ENCODE measurements at places on chromosomes 1 and 21.
A peak's percentile ranks its signal among the peaks of the same experiment; 100 is the strongest.

- DNase-seq = no peak
Measured at GRCh38 chr1:177922209-177922608, 47.6 kb downstream of the SEC16B start.

DNA sequence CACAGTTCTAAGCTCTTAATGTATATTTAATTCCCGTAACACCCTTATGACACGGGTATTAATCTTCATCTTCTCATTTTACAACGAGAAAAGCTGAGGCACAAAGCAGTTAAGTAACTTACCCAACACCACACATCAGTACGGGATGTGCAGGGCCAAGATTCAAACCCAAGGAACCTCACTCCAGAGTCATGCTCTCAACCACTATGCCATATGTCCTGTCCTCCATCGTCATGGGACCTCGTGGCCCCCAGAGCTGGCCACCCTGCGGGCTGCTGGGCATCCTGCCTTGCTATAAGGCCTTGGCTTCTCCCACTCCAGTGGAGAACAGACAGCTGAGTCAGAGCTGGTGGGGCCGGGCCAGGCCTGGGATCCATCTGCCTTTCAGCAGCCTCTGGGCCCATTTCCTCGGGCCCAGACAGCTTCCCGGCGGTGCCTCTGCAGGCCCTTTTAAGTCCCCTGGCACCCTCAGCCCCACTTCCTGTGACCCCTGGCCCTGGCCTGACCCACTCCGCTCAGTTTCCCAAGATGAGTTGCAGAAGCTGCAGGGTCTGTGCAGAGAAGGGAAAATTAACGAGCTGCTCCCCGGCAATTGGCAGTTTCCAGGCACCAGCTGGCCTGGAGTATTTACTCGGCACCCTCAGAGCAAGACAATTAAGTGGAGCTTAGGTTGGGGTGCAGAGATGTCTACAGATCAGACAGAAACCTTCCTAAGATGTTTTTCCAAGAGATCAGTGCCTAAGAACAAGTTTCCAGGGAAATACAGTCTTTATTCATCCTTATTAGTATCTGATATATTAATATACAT is 98.2 kb downstream of the EPHB2 start:
- peak; percentile 69 for DNase-seq

DNA sequence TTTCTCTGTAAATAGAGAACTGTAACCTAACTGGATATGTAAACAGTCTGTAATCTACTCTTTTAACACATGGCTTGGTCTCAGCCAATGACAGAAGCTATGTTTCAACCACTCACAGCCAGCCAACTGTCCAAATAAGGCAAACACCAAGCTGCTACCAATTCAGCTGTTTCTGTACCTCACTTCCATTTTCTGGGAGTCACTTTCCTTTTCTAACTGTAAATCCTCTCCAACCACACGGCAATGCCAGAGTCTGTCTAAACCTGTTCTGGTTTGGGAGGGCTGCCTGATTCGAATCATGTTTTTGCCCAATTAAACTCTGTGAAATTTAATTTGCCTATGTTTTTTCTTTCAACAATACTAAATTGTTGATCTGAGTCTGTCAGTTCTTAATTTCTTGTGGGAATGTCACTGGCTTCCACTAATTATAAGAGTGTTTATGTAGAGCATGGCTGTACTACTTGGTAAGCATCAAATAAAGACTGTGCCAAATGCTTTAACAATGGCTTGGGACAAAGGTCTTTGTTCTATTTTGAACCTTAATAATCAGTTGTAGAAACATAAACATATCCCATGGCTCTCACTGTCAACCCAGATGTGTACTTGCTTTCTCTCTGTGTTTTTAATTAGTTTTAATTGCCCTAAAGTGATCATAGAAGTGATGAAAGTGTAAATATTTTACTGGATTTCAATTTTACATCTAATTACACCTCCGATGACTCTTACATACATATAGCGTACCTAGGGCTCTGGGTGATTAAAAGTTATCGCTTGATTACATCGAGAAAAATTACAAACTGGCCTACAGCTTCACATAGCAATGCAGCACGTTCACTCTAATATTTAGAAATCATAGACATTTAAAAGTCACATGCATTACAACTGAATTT is 1144.6 kb upstream of the TMPRSS15 start:
- no peak for DNase-seq

GRCh38 chr1:110150330-110151174 is at the start of gene SLC6A17:
Gene SLC6A17, plus strand, starts transcription at chr1:110150494. Its CDS starts 16,436 bp downstream, at chr1:110166930.
- peak; percentile 71 for DNase-seq

DNA sequence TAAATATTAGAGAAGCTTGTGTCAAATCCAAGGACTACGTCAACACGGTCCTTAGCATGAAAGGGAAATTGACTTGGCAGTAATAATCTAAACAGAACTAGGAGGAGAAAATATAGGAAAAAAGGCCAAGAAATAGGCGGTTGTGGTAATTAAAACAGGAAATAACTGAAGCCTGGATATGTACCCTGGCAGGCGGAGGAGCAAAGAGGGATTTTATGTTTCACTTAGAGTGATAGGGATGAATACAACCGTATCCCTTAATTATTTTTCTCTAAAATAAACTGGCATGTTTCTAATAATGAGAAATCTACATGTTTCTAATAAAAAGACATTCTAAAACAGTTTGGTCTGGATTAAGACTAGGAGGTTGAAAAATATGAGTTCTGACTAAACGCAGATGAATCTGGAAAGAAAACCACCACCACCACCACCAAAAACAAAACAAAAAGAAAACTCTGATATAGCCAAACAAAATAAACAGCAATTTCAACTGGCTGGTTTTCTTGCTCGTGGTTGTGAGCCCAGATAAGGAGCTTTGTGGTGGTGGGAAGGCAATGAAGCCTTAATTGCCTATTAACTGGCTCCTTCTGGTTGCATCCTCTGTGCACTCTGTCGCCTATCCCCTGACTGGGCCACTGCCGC is 334.2 kb upstream of the SNX7 start:
- DNase-seq = peak; percentile 84

DNA sequence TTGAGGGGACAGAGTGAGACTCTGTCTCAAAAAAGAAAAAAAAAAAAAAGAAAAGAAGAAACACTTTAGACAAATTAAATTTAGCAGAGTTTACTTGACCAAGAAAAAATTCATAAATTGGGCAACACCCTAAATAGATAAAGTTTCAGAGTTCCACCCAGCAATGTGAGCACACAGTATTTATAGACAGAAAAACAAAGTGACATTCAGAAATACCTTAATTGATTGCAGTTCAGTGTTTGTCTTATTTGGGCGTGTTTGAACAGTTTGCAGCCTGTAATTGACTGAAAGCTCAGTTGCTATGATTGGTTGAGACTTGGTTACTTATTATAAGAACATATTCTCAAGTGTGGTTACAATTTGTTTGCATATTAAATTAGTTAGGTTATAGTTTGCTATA is 603.5 kb upstream of the NEGR1 start:
- DNase-seq = no peak

DNA sequence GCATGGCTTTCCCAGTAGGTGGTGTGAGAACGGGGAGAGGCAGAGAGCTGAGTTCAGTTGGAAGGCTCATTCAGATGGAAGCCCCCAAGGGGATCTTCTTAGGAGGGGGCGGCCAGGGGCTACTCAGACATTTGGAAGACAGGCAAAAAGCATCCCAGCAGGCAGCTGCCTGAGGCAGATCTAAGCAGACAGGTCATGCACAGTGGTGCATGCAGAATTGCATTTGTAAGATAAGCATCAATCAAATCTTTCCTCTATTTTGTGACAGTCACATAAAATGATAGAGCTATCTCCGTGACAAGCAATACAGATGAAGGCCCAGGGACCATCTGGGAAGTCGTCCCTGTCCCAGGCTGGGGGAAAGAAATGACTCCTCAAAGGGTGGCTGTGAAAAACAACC is 3.8 kb downstream of the RAB3B start:
- no peak for DNase-seq

DNA sequence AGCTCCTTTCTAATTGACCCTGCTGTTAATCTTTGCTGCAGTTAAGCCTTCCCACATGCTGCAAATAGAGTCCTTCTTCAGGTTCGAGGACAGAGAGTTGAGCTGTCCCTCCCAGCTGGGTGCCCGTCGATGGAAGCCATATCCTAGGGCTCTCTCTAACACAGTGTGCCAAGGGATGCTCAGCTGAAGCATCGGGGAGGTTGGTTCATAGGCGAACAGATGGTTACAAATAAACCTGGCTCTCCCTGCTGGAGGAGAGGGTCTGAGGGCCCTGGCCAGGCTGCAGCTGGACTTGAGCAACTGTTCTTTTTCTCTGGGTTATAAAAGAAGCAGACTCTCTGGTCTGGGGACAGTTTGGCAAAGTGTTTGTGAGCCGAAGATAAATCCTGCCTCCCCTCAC is 120.3 kb upstream of the C8B start:
- no peak for DNase-seq

DNA sequence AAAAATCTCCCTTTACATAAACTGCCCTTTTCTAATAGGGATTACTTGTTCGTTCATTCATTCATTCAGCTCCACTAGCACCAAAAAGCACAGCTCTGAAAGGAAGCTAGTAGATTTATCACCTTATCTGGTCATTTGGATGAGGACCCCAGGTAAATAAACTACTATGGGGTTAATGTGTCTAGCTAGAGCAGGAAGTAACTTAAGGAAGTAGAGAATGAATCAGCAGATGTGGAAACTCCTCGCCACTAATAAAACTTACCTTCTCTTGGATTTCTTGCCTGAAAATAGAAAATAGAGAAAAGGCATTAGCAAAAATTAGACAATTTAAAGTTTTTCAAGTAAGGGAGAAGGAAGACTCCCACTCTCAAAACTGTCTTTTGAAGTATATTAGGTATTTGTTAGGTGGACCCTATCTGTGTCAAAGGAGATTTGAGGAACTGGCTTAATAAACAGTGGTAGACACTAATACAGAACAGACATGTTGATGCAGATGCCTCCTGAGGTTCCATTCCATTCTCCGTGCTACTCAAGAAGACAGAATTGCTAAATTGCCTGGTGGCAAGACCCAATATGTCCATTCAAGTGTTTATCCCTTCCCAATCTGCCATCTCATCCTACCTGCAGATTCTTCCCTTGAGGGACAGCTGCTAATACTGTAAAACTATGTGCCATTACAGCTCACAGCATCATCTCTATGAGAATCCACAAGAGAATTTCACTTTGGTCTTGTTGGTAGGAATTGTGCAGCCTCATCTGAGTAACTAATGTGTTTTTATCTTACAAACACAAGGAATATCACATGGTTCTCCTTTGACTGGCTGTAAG is 14.9 kb downstream of the SELL start:
- DNase-seq = no peak

DNA sequence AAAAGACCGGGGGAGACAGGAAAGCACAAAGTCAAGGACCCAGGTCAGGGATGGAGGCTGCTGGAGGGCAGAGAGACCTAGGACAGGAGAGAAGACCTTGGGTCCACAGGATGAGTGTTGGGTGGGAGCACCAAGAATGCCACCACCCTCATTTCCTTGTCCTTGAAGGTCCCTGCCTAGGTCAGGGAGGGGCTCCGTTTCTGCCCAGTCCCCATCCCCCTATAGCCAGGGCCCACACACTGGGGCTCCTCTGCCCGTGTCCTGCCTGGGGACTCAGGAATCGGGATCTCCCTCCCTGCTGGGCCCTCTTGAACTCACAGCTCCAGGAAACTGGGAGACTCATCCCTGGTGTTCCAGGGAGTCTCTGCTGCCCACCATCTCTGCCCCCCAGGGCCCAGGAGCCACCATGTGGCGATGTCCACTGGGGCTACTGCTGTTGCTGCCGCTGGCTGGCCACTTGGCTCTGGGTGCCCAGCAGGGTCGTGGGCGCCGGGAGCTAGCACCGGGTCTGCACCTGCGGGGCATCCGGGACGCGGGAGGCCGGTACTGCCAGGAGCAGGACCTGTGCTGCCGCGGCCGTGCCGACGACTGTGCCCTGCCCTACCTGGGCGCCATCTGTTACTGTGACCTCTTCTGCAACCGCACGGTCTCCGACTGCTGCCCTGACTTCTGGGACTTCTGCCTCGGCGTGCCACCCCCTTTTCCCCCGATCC is 584 bp downstream of the TINAGL1 start:
- DNase-seq = no peak

DNA sequence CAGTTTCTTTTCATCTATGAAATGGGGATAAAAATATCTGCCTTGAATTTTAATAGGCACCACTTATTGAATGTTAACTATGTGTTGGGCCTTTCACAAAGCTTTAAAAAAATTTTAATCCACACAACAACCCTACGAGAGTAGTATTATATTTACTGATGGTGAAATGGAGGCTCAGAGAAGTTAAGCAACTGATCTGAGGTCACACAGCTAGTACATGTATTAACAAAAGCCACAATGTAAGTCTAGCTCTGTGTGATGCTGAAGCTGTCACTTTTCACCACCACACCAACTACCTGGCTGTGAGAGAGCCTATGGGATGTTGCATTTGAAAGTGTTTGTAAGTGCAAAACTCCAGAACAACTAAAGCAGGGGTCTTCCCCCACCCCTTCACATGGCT is 44.1 kb downstream of the LRRN2 start:
- DNase-seq = no peak

DNA sequence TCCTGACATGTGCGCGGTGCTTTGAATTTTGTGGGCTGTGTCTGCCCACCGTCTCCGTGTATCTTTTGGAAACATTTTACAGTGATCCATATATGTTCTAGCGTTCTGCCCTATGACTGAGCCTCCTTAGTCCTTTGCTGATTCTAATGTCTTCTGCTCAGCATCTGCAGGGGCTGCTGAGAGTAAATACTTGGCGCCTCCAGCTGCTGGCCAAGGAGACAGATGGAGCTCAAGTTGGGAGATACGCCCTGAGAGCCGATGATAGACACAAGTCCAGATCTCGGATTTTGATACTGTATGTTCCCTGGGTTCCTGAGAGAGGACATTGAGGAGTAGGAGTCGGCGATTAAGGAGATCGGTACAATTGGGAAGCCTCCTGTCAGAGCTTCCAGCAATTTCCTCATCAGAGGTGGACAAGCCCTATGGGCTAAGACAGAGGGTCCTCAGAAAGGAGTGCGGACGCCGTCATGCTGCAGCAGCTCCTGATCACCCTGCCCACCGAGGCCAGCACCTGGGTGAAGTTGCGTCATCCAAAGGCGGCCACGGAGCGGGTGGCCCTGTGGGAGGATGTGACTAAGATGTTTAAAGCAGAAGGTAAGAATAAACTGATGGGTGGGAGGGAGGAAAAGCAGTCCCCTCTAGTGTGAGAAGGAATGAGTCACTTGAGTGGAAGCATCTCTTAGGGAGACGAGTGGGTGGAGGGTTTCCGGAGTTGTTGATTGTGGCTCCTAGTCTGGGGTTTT is 390 bp downstream of the ZFP69B start:
- DNase-seq = peak; percentile 38

Measured in fibroblast of skin of back (primary cell).